Karpas-422 (cell line): ENCODE measurements at places on chromosomes 12 and 14.

DNA sequence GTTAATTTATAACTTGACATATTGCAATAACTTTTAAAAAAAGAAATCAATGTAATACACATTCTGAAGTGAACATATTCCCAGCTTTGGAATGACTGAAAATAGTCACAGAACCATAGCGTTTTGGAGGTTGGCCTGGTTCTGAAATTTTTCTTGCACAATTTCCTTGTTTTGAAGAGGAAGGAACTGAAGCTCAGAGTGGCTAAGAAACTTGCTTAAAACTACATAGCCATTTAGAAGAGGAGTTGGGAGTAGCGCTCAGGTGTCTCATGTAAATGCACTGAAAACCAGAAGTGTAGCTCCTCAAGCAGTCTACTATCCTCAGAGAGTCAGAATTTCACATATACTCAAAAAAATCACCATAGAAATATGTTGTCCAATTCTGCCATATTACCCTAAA lies 41.2 kb downstream of the SLC38A1 start:
- no peak for DNase-seq

- peak; percentile 96 for DNase-seq
These were observed at the start of gene STAT6 for GRCh38 chr12:57111031-57111734. Gene STAT6 (minus strand): TSS chr12:57111362. CDS start chr12:57108278, 3,084 bp downstream.

- no peak for DNase-seq
These were observed 5.5 kb downstream of the KHNYN start for GRCh38 chr14:24435192-24435810.

- DNase-seq, result no peak
These were observed 166.2 kb downstream of the PAX9 start for GRCh38 chr14:36827861-36828260.

- DNase-seq, result no peak
These were observed 14.3 kb downstream of the NECAP1 start for GRCh38 chr12:8096281-8096915.

GRCh38 chr14:23066855-23067744 lies 9.8 kb upstream of the CDH24 start:
- DNase-seq, result no peak

DNA sequence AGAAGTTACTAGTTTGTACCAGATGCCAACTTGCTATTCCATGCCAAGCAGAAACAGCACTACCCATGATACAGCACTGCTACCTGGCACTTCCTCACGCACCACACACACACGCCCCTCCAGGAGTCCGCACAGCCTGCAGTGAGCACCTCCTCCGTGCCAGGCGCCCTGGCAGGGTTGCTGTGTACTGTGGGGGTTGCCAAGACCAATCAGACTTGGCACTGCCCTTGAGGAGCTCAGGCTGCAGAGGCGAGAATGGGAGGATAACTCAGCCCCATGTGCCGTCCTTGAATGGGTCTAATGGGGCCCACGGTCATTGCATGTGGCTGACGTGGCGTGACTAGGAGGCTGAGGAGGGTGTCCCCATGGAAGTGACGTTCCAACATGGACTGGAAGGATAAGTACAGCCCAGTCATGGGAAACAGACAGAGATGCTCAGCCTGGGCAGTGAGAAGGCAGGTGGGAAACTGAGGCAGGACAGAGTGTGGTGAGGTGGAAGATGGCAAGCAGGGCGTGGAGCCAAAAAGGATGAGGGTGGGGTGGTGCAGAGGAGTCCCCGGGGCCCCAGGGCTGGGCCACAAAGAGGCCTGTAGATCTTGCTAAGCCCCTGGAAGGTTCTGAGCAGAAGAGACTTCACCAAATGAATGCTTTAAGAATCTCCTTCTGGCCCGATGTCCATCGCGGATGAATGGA lies 65.3 kb upstream of the C14orf180 start:
- peak; percentile 63 for DNase-seq

- DNase-seq, result no peak
These were observed 105.6 kb downstream of the LLPH start for GRCh38 chr12:66024949-66025348.

DNA sequence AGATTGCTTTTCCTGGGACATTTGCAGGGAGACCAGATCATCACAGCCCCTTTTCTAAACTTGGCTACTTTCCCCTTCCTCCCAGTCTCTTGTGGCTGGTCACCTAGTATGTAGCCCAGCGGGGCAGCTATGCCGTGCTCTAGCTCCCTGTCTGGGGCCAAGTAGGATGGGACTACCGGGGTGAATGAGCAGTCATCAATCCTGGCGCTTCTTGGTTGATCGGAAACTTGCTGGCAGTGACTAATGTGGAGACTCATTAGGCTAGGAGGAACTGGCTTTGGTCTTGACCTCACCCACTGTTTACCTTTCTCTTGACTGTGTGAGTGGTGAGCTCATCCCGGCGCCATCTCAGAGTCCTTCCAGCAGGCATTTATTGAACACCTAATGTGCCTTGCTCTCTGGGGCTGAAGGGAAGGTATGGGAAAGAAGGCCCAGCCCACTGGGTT lies 15.9 kb downstream of the PLEKHG3 start:
- no peak for DNase-seq

GRCh38 chr14:24036169-24036962 lies 15.4 kb upstream of the CARMIL3 start:
- peak; percentile 88 for DNase-seq

DNA sequence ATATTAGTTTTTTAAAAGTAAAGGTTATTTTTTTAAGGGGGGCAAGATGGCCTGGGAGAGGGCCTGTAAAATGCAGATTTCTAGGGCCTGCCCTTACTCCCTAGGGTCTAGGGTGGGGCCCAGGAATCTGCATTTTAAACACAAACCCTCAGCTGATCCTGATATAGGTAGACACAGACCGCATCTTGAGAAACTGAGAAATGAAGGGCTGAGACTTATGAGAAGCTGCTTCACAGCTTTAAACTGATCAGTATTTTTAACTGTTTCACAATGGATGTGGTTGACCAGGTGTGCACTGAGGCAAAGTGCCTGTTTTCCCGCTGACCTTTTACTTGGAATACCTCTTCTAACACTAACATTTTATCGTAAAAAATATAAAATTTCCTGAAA lies 84.0 kb downstream of the CCDC88C start:
- DNase-seq, result peak; percentile 45

GRCh38 chr14:27672047-27672446 lies 1074.2 kb upstream of the NOVA1 start:
- no peak for DNase-seq

DNA sequence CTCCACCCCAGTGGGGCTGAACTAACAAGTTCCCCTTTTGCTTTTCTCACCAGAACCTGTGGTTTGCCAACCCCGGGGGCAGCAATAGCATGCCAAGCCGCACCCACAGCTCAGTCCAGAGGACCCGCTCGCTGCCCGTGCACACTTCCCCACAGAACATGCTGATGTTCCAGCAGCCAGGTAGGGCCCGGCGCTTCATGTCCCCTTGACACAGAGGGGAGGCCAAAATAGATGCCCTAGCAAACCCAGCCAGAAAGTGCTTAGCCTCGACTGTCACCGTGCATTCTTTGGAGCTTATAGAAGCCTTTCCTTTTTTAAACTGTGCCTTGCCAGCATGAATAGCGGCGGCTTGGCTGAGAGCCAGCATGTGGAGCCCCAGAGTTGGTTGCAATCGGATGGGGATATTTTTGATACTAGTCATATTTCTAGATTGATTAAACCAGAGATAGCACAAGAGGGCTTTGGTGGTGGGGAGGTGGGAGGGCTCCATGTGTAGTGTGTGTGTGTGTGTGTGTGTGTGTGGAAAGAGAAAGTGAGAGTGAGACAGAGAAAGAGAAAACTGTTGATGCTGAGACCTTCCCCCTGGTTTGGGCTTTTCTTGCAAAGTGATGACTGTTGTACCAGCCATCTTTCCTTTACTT lies 126.1 kb downstream of the GCH1 start:
- peak; percentile 96 for DNase-seq

DNA sequence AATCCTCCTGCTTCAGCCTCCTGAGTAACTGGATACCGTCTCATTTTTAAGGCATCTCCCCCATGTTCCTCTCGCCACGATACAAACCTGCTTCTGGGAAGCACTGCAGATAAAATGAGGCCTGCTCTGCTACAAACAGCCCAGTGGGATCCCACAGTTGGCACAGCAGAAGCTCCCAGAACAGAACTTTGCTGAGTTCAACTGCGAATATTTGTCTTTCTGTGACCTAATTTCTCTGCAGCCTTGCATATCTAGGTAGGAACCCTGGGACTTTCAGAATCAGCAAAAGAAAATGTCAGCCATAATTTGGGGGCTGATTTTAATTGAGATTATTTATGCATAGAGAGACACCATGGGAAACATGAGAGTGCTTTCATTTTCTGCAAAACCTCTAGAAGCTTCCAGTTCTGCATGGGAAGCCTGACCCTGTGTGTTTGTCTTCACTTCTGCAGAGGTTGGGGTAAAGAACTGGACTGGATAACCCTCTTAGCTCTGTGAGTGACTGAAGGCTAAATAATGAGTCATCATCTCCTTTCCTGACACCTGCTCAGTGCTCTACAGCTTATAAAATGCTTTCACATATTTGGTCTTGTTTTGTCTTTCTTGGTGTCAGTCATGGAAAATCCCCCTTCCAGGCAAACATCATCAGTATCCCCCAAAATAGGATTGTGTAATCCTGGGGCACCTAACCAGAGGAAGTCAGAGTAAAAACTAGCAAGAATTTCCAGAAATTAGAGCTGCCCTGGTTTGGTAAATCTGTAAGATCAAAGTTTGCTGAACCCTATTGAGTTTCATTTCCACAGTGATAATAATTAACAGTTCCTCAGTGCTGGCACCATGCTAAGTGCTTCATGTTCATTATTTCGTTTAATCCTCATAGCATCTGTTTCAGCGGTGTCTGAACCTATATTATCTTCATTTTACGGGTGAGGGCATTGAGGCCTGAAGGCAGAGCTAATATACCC lies 185.8 kb downstream of the SLC15A4 start:
- no peak for DNase-seq

GRCh38 chr12:20404576-20405346 lies 36.4 kb downstream of the PDE3A start:
- peak; percentile 53 for DNase-seq

DNA sequence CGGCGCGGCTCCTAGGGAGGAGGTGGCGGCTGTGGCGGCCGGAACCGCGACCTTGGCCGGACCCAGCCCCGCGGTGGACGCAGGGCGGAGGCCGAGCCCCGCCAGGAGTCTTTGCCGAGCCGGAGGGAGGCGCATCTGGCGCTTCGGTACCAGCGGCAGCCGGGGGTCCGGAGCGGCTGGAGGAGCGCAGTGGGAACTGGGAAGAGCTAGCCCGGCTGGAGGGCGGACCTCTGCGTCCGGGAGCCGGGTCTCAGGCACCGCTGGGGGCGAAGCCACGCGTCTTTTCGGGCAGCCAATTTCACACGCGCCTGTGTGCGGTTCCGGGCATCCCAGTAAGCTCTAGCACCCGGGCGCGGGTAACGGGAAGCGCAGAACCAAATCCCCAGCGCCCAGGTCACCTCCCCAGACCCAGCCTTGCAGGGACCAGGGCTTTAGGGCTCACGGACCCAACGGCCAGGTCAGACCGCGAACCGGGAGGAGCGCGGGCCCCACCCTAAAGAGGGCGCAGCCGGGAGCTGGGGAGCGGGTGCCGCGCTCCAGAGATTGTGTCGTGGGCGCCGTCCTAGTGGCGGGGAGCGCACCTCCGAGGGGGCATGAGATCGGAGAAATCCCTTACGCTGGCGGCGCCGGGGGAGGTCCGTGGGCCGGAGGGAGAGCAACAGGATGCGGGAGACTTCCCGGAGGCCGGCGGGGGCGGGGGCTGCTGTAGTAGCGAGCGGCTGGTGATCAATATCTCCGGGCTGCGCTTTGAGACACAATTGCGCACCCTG lies 89.4 kb downstream of the GALNT8 start:
- DNase-seq, result no peak

- peak; percentile 61 for DNase-seq
These were observed 575 bp downstream of the L2HGDH start for GRCh38 chr14:50311337-50311971.

GRCh38 chr14:33836203-33836899 lies 114.5 kb downstream of the EGLN3 start:
- DNase-seq, result no peak
